ENCODE measurements at places on chromosomes 5 and 9.
A peak's percentile ranks its signal among the peaks of the same experiment; 100 is the strongest.

DNA sequence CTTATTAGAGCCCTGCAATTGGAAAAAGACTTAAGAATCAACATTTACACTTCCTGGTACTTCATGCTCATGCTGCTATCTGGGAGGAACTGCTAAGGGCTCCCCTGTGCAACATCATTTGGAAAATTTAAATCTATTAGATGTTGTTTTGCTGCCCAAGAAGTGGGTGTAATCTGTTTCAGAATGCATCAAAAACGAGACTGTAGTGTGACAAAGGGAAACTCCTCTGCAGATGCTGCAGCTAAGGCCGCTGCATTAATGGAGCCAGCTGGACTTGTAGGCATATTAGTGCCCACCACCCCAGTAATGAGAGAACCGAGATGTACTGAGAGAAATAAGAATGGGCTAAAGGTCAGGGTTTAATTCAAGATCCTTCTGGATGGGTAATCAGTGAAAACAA, 11.1 kb upstream of the PAIP1 start:
- no peak for DNase-seq

DNA sequence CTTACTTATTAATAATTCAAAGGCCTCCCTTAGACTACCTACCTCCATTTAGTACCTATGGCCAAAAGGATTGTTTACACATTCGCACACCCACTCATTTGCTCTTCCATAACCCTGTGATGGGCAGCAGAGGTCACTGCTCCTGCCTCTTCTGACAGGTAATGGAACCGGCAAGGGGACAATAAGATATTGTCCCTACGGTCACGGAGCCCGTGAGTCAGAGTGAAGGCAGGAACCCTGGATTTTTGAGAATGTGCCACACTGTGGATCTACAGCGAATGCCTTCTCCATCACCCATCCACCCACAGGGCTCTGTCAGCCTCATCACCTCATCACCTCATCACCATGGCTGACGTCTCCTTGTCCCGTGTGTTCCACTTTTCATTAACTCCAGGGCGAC, 132.3 kb downstream of the MYO10 start:
- no peak for DNase-seq

- peak; percentile 58 for DNase-seq
These were observed 4.2 kb upstream of the ENTPD8 start for GRCh38 chr9:137445275-137445807.

DNA sequence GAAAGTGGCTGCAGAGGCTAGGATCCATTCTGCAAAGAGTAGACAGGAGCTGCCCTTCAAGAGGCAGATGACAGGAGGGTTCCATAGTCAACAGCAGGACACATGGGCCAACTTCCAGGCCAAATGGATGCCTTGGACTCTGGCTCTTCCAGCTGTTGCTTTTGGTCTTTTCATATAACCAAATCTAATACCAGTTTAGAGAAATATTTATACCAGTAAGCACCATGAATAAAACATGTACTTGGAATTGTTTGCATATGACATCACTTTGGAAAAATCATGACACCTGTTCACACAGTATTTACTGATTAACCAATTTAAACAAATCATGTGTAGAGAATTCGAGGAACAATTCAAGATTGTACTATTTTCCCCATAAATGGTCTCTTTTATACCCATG, 481.3 kb downstream of the DMRT2 start:
- DNase-seq = no peak

GRCh38 chr5:139271201-139272027, 22.1 kb upstream of the MATR3 start:
- DNase-seq = no peak

GRCh38 chr9:89764217-89764616, 159.4 kb downstream of the GADD45G start:
- no peak for DNase-seq

DNA sequence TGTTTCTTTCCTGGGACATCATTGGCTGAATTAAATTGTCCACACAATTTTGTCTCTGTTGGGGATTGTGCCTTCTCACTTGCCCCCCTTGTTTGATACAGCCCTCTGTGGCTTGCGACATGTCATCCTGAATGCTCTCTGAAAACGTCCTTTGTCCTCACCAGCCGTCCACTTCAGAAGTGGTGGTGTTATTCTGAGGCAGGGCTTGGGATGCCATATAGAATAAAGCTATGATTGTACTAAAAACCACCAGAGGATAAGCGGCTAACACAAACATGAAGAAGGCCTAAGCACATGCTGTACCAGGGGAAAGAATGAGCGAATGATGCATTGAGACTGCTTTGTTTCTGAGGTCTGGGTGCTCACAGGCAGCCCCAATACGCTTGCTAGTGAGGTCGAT, 3.5 kb upstream of the SNX30 start:
- no peak for DNase-seq
